NCI-H774 (cell line): ENCODE measurements at places on chromosomes 5 and 9.

DNA sequence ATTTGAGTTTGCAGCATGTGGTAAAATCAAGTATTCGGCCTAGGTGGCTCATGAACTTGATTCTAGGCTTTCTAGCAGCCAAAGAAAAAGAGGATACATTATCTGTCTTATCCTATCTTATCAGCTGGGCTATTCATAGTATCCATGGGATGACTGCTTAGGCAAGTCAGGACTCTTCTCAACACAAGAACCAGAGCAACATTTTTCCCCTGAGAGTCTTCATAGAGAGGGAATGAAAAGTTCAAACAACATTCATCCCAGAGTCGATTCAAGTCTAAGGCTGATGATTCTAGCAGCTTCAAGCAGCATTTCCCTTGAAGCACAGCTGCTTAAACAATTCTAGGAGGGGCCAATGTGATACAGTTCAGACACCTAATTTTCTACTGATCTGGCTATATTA is 3.0 kb downstream of the S100Z start:
- DNase-seq: no peak

DNA sequence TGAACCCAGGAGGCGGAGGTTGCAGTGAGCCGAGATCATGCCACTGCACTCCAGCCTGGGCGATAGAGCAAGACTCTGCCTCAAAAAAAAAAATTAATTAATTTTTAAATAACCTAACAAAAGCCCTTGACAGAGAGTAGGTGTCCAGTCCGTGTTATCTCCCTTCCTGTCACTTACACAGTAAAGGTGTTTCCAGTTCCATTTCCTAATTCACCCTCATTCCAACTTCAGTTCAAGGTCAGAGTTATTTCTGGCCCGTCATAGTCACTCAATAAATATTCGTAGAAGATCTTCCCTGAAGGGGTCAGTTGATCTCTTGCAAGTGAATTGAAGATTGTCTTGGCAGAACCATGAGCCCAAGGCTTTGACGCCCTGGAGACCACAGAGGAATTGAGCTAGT is 16.4 kb upstream of the ERGIC1 start:
- DNase-seq: no peak

GRCh38 chr9:5876711-5877110 is 14.0 kb upstream of the MLANA start:
- DNase-seq: no peak

GRCh38 chr9:120257483-120257882 is 322.5 kb downstream of the CDK5RAP2 start:
- DNase-seq: no peak

- DNase-seq: no peak
Observed at GRCh38 chr5:51657340-51658240, 274.3 kb downstream of the ISL1 start.

DNA sequence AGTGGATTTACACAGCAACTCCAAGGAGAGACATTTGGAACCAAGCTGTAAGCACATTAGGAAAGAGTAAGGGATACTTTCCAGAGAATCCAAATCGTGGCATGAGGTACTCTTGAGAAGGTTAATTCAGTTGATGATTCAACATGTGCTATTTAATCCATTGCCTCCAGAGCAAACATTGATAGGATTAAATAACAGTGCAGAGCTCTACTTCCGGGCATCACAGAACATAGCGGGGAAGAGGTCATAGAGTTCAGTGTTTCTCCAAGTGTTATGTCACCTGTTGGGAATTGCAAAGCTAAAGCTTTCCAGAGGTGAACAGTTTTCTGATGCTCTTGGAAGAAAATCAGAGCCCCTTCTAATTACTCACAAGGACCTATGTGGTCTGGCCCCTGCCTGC is 127.5 kb downstream of the PPP2R2B start:
- no peak for DNase-seq

GRCh38 chr9:131690941-131691573 is 48.8 kb downstream of the RAPGEF1 start:
- no peak for DNase-seq

GRCh38 chr5:92428415-92428814 is 1045.3 kb upstream of the ARRDC3 start:
- no peak for DNase-seq

DNA sequence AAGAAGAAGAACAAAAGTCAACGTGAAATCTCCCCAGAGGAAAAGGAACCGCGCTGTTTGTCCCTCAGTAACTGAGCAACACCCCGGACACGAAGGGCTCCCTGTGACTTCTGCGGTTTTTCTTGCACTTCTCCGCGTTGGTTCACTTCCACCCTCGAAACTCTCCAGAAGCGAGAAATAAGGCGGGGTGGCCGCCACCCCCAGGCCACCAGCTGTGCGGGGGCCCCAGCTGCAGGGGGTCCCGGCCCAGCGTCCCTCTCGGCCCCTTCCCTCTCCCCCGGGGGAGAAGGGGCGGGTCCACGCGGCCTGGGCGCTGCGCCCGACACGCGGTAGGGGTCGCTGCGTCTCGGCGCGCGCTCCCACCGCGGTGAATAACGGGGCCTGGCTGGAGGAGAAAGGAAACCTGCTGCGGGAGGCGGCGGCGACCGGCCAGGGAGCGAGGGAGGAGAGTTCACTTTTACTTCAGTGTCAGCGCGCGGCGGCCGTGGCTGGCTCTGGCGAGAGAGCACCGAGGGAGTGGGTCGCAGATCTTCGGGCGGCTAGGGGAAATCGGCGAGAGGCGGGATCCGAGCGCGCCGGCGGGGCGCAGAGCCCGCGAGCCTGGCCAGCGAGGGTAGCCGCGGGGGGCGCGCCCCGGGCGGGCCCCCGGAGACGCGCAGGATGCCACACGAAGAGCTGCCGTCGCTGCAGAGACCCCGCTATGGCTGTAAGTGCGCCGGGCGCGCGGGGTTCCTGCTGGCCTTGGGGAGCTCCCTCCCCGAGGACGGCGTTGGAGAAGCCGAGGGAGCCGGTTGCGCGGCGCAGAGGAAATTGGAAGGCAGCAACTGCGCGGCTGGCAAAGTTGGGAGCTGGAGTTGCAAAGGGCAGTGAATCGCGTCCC is at the start of gene IQGAP2:
Gene IQGAP2, plus strand, starts transcription at position 400 of the 880 bp plus-strand sequence. Its CDS starts 261 bp downstream, at position 661.
- DNase-seq: no peak

DNA sequence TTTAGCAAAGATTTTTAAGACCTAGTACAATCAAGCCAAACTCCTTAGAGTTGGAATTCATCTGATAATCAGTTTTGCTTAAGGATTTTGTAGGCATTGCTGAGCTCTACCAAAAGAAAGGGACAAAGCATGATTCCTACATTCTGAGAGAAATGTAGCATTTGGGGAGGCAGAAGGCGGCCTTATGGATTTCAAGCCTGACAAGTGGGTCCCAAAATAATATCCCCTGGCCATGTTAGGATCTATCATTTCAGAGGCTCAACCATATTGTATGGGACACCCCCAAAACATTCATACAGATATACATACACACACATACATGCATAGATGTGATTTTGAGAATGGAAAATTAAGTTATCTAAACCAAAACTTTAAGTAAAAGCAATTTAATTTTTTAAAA is 257.8 kb upstream of the VLDLR start:
- DNase-seq: no peak

DNA sequence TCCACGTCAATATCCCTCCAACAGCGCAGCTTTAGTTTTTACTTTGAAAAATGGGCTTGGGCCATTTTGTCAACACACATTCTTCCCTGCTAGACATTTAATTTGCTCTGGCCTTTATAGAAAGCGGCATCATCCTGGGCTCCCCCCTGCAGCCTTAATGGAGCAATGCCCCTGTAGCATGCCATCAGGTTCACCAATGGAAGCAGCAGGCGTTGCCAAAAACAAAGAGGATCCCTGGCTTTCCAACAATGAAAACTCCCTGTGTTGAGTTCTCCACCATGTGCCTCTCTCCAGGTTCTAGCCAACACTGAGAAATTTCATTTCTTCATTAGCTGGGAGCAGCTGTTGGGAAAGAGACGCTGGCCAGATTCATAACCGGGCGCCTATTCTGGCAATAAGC is 139.5 kb downstream of the ZNF622 start:
- DNase-seq: no peak

DNA sequence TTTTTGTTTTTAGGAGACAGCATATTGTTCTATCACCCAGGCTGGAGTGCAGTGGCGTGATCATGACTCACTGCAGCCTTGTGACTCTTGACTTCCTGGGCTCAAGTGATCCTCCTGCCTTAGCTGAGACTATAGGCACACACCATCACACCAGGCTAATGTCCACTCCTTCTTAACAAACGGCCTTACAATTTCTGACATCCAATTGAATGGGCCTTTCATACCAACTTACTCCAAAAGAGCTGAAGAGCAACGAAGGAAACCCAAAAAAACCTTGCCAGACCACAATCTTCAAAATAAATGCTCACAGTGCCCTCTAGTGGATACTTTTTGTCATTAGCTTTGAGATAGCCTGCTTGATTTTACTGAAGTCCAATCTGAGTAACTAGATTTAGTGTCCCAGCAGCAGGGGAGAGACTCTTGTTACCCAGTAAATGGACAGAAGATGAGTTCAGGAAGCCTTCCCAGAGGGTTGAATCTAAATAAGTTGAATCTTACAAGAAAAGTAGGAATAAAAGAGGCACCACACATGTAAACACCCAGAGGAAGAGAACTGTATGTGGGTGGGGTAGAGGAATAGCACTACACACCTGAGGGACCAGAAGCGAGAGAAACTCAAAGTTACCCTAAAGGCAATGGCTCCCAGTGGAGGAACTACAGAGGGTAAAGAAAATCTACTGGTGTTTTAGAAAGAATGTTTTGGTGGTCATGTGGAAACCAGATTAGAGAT is 9.3 kb downstream of the ZNF622 start:
- DNase-seq: peak; percentile 70

- DNase-seq: no peak
Observed at GRCh38 chr9:94160594-94161501, 76.6 kb downstream of the PTPDC1 start.

- DNase-seq: no peak
Observed at GRCh38 chr9:123131258-123131657, 97.8 kb downstream of the GPR21 start.

GRCh38 chr9:96136992-96137670 is 164.8 kb downstream of the HSD17B3 start:
- DNase-seq: no peak

DNA sequence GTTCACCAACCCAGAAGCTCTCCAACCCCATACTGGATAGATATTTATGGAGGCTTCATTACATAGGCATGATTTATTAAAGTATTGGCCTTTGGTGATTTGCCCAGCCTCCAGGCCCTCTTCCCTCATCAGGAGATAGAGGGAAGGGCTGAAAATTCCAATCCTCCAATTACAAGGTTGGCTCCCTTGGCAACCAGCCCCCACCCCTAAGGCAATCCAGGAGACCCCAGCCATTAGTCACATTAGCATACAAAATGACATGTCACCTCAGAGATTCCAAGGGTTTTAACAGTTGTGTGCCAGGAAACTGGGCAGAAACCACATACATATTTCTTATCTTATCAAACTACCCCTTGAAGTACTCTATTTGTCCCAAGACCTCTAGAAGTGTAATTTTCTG is 210.0 kb downstream of the HINT1 start:
- no peak for DNase-seq

- no peak for DNase-seq
Observed at GRCh38 chr9:82882138-82882537, 180.8 kb downstream of the RASEF start.

DNA sequence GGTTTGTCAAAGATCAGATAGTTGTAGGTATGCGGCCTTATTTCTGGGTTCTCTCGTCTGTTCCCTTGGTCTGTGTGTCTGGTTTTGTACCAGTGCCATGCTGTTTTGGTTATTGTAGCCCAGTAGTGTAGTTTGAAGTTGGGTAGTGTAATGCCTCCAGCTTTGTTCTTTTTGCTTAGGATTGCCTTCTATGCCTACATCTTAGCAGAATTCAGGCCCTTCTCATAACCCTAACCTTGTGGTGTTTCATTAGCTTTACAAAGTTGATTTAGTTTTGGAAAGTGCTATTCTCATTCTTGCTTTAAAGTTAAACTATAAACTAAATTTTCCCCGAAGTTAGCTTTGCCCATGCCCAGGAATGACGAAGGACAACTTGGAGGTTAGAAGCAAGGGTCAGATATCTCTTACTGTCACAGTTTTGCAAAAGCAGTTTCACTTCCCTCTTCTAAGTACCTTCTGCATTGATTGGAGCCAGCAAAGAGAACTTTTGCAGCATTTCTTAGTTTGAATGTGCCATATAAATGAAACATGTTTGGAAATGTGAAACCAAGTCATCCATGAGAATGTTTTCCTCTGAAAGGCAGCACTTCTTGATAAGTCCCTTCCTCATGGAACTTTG is 274.3 kb upstream of the DMRT1 start:
- DNase-seq: no peak

DNA sequence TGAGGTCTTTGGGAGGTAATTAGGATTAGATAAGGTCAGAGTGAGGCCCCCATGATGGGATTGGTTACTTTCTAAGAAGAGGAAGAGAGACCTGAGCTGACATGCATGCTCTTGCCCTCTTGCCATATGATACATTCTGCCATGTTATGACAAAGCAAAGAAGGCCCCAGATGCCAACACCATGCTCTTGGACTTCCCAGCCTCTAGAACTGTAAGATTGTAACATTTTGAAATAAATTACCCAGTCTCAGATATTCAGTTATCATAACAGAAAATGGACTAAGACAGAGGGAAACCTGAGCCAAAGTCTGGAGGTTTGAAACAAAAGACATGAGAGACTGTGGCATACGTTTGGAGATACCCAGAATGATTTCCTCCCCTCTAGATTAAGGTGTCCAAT is 318.6 kb downstream of the ARHGEF28 start:
- no peak for DNase-seq

DNA sequence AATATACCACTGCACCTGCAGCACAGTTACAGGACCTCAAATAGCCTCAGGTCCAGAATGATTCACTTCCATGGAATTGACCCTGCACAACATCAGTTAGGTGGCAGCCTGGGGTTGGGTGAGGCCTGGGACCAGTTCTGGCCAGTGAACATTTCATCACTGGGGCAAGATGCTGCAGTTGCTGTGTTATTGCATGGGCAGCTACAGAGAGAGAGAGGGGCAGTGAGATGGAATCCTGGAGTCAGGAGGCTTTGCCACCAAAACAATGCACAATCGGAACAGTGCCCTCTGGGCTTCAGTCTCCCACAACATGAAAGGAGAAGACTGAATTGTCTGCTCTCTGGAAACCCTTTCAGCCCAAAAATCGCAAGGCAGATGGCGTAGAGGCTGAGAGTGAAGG is 51.8 kb downstream of the SH3TC2 start:
- DNase-seq: no peak

- no peak for DNase-seq
Observed at GRCh38 chr5:135822286-135822685, 12.2 kb upstream of the SLC25A48 start.
